NCI-H524 (cell line): ENCODE measurements at places on chromosomes 5 and 9.

DNA sequence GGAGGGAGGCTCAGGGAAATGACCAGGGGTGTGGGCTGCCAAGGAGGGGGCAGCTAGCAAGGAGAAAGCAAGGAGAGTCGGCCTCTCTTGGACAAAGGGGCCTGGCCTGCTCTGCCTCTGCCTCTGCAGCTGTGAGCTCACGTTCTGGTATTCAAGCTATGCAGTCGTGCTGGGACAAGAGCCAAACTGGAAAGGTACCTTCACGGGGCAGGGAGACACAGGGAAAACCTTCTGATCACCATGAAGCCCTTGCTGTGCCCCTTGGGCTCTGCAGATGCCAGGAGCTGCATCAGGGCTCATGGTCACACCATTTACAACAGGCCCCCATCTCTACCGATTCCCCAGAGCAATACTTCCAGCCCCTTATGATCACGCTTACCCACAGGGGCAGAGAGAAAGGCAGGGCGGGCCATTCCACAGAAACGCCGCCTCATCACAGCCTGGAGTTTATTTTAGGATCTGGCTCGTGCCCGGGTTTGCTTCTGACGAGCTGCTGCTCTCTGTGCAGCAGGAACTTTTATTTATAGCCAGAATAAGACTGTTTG is 63.2 kb downstream of the PRRT1B start:
- DNase-seq = no peak

- no peak for DNase-seq
Measured at GRCh38 chr9:34568133-34568532, 21.4 kb downstream of the CNTFR start.

- DNase-seq = no peak
Measured at GRCh38 chr5:157322581-157322980, 56.7 kb downstream of the CYFIP2 start.

DNA sequence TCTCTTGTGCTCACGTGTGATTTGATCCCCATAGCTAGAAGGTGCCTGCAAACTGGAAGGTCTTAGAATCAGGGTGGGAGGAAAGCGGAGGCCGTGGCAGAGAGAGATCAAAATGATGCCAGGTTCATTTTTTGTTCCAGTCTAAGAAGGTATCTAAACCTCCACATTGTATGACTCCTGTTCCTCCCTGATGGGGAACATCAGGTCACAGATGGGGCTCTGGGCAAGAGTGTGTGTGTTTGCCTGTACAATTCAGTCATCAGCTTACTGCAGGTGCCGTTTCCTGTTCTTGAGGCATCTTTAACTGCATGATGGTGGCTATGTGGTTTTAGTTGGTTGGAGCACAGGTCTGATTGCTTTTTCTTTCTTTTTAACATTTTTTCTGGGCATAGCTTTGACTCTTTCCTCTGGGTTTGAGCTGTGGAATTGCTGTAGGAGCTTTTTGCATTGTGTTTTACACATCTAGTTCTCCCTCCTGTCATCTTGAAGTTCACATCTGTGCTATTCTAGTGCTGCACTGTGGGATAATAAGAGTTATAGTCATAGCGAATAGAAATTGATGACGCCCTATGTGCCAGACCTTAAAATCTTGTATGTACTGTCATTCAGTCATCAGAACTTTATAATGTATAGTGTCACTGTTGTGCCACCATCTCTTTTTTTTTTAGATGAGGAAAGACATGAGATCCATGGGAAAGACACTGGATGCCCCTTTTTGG is 30.8 kb downstream of the ARHGAP26 start:
- DNase-seq = no peak

DNA sequence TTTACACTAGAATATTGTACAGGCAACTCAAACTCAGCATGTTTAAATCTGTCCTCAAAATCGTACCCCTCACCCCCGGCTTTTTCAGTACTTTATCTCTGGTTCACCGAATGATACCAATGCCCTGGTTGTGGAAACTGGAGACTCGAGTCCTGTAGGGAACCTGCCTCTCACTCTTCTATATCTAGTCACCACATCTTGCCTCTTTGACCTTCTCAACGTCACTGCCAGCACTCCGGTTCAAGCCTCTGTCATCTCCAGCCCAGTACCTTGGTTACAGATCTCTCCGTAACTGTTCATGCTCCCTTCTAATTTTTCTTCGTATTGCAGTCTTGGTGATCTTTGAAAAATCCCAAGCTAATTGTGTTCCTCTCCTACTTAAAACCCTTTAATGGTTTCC is 6.7 kb downstream of the SLC44A1 start:
- no peak for DNase-seq

GRCh38 chr5:178454821-178455479 is 135.2 kb downstream of the COL23A1 start:
- DNase-seq = no peak

- DNase-seq = no peak
Measured at GRCh38 chr9:131237931-131238401, 38.3 kb downstream of the FAM78A start.

GRCh38 chr9:131441441-131441840 is 47.6 kb downstream of the PRRC2B start:
- no peak for DNase-seq
